ENCODE measurements at places on chromosomes 2 and 18.
A peak's percentile ranks its signal among the peaks of the same experiment; 100 is the strongest.

GRCh38 chr2:31233741-31234682 lies at the start of gene EHD3:
Gene EHD3 (plus strand): TSS chr2:31234152. CDS start chr2:31234622, 470 bp downstream.
- DNase-seq = peak; percentile 95

GRCh38 chr18:3448838-3449511 lies 997 bp upstream of the TGIF1 start:
- DNase-seq = peak; percentile 79

- DNase-seq = no peak
Observed at GRCh38 chr18:3356614-3357013, 93.4 kb upstream of the TGIF1 start.

DNA sequence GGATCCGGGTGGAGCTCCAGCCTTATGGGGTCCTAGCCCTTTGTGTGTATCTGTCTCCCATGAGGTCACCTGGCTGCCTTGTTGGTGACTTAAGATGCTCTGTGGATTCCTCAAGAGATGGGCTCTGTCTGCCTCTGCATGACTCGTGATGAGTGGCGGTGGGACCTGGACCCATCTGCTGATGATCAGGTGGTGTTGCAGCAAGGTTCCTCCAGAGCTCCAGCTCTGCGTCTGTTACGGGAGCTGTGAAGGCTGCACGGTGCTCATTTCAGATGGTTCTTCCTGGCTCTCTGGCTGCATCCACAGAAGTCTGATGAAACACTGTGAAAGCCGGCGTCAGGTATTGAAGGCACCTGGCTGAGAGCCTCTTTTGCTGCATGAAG lies 2.4 kb downstream of the AGAP1 start:
- no peak for DNase-seq

DNA sequence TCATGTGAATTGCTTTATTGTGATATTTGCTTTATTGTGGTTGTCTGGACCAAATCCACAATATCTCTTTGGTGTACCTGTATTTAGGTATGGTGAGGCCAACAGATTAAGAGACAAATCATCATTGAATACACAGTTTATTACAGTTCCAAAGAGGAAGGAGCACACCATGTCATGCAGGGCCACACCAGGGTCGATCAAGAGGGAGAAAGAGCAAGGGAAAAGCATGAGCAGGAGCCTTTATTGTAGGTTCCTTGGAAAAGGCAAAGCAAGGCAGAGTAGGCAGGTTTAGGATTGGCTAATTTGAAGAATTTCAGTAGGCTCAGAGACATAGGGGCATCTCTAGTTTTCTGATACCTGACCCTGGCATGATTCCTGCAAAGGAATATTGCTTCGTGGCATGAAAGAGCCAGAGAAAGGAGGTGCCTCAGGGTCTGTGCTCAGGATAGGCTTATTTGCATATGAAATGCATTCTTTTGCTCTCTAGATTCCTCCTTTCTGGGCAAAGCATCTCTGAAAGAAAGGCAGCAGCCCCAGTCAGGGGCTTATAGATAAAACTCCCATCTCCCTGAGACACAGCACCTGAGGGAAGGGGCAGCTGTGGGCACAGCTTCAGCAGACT lies 214.2 kb upstream of the ERBB4 start:
- DNase-seq = no peak

DNA sequence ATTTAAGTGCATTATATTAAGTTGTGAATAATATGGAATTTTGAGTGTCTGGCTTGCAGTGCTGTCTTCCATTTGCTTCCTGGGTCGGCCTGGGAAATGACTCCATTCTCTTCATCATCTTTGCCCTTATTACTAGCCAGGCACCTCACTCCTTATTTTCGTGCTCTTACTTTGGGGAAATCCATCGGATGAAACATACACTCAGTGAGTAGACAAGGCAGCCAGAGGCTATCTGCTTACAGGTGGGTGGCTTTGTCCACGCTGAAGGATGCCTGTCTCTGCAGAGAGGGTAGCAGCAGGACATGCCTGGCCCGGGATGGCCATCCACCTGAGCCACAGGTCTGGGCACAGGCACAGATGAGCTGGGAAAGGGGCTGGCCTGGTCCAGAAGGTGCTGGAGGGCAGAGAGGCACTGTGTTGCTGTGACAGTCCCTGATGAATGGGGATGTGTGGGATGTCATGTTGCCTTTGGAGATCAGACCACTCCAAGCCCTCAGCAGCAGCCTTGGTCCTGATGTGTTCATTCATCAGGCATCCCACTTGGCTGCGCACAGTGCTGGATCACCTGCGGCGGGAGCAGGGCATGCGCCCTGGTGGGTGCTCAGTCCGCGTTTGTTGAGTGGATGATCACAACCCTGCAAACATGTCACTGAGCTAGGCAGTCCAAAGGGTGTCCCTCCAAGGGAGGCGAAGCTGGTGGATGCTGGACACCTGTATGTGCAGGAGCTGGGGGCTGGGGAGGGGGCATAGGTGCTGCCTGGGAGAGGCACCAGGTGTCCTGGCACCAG lies 236.0 kb downstream of the LDLRAD4 start:
- DNase-seq = no peak

Measured in Ammon's horn (tissue), 1 donor.